Activated CD4-positive, alpha-beta memory T cell treated with anti-CD3 and anti-CD28 coated beads for 36 hours (primary cell): ENCODE measurements at places on chromosomes 2 and 18.

DNA sequence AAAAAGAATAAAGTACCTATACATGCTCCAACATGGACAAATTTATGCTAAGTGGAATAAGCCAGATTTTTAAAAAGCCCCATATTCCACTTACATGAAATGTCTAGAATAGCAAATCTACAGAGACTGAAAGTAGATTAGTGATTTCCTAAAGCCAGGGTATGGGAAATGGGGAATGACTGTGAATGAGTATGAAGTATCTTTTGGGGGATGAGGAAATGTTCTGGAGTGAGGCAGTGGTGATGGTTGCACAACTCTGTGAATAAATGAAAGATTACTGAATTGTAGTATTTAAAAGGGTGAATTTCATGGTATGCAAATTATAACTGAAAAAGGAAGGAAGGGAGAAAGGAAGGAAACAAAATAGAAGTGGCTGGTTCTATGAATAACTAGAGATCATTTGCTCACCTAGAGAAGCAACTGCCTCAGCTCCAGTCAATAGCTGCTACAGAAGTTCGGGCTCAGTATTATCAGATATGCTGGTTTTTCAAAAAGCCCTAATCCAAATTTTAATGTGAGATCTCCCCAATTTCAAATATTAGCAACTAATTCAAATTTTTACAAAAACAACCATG, 39.3 kb downstream of the MAP3K2 start:
- no peaks in the 10 kb centered on the region for H3K27me3 ChIP-seq
- peaks cover 49% of the 10 kb centered on the region for H3K4me1 ChIP-seq
- H3K4me3 ChIP-seq, result no peak overlapping the region
- no peak overlapping the region for H3K27ac ChIP-seq
- no peak for DNase-seq

DNA sequence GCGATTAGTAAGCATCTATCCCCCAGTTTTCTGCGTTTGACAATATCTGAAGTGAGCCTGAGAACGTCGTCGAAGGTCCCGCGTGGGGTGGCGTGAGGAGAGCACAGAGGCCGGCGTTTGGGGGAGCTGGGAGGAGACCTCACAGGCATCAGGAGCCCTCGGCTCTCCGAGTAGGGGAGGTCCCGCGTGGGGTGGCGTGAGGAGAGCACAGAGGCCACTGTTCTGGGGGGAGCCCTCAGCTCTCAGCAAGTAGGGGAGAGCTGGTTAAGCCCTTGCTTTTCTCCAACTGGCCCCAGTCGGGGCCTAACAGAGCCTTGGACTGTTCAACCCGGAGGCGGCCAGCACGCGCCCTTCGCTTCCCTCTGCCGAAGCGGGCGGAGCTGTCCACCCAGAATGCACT, 134.3 kb downstream of the NFATC1 start:
- H3K4me3 ChIP-seq, result no peak overlapping the region
- no peak for DNase-seq
- peaks cover 19% of the 10 kb centered on the region for H3K36me3 ChIP-seq
- H3K27ac ChIP-seq, result no peak overlapping the region
- peaks cover 7% of the 10 kb centered on the region for H3K4me1 ChIP-seq

GRCh38 chr18:75658330-75658729, 230.8 kb upstream of the SMIM21 start:
- H3K4me1 ChIP-seq, result no peaks in the 10 kb centered on the region
- peaks cover 3% of the 10 kb centered on the region for H3K27me3 ChIP-seq
- H3K36me3 ChIP-seq, result no peaks in the 10 kb centered on the region
- H3K27ac ChIP-seq, result no peak overlapping the region
- DNase-seq, result no peak
- no peak overlapping the region for H3K4me3 ChIP-seq

DNA sequence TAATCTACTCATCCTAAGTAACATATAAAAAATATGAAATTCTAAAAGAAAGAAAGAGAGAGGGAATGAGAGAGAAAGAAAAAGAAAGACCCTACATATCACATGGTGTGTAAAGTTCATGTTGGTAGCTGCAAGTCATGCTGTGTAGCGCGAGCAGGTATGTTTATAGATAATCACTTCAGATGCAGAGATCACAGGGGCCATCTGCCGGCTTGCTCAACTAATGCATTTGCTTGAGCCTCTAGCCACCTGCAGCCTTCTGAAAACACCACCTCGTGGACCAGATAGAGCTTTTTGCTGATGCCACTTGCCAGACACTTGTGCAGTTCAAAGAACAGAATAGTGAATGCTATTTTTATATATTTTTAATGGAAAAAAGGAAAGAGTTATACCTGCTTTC, 37.6 kb downstream of the CDH7 start:
- H3K36me3 ChIP-seq, result no peaks in the 10 kb centered on the region
- no peaks in the 10 kb centered on the region for H3K4me1 ChIP-seq
- DNase-seq, result no peak
- H3K27me3 ChIP-seq, result no peaks in the 10 kb centered on the region

DNA sequence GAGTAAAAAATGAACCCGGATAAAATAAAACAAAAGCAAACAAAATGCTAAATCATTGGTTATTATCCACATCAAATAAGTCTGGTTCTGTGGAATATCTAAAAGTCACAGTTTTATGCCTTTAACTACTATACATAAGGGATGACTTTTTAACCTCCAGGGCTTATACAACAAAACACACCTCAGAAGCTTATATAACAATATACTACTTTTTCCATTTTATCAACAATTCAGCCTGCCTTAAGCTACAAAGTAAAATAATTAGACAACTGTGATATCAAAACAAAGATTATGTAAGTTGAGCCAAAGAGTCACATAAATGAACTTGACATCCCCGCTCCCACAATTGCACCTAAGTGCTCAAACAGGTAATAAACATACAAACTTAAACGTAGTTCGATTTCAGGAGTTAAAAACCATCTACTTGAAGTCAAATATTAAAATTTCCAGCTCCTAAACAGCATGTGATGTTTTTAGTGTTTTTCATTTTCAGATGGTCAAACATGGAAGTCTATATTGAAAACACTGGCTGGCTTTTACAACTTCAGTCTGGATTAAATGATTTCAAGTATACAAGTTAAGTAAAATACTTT, 54.7 kb downstream of the ATIC start:
- H3K4me3 ChIP-seq, result no peak overlapping the region
- no peaks in the 10 kb centered on the region for H3K27me3 ChIP-seq
- no peaks in the 10 kb centered on the region for H3K4me1 ChIP-seq
- H3K36me3 ChIP-seq, result peaks cover 37% of the 10 kb centered on the region

GRCh38 chr2:148530350-148530749, 114.2 kb upstream of the EPC2 start:
- no peak overlapping the region for H3K4me3 ChIP-seq
- no peaks in the 10 kb centered on the region for H3K27me3 ChIP-seq
- H3K36me3 ChIP-seq, result no peaks in the 10 kb centered on the region
- H3K27ac ChIP-seq, result no peak overlapping the region
- DNase-seq, result no peak

DNA sequence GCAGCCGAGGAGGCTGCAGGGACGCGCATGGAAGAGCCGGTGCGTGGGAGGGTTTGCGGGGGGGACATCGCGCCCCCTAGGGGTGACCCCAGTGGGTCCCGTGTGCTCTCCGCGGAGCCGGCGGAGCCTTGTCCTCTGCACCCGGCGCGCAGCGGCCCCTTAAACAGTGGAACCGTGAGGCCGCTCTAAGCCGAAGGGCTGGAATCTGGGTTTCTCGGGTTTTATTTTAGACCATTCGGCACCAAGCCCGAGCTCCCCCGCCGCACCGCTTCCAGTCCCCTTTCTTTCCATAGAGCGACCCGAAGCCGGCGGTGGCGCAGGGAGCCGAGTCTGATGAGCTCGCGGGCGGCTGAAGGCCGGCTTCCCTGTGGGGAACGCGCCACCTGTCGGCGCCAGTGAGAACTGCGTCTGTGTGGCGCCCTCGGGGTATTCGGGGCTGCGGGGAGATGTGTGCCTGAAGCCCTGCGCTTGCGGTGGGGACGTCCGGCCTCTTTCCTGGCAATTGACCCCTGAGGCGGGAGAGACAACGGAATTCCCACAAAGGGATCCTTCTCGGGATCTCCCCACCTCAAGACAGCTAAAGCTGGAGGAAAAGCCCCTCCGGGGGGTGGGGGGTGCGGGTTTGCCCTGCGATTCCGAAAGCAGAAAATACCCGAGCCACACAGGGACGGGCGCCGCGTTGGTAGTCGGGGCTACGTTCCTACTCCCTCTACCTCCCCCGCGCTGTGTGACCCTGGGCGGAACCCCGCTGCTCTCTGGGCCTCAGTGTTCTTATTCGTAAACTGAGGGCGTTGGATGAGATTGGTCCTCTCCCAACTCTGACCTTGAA, 8.2 kb upstream of the EN1 start:
- peaks cover 18% of the 10 kb centered on the region for H3K4me1 ChIP-seq
- peaks cover 74% of the 10 kb centered on the region for H3K27me3 ChIP-seq
- no peak overlapping the region for H3K27ac ChIP-seq
- H3K4me3 ChIP-seq, result peak overlapping the region; percentile 32
